ENCODE measurements at places on chromosomes 5 and 9. TPM values are rescaled to one million over a fixed set of nuclear protein-coding genes. Genes with fewer than 3 reads are reported as not detected.

HRH2 gene
- total RNA-seq = 0.05 TPM

ACTBL2 gene
- 0.06 TPM for total RNA-seq

GRCh38 chr5:174726916-174727793 lies 2.8 kb downstream of the MSX2 start:
- H3K4me1 ChIP-seq = no peaks in the 10 kb centered on the region
- H3K27ac ChIP-seq = no peak overlapping the region
- no peak overlapping the region for H3K4me3 ChIP-seq
- no peaks in the 10 kb centered on the region for H3K36me3 ChIP-seq

GRCh38 chr5:32710550-32711361 lies at the start of gene NPR3:
NPR3 (plus strand) TSS chr5:32711321; CDS start chr5:32711777, 456 bp downstream.
- peak; percentile 61 for DNase-seq
- peaks cover 8% of the 10 kb centered on the region for H3K4me1 ChIP-seq
- H3K4me3 ChIP-seq = peak within 1 kb of the TSS; percentile 39
- peak within 1 kb of the TSS; percentile 43 for H3K27ac ChIP-seq
- H3K27me3 ChIP-seq = peaks cover 5% of the 10 kb centered on the region

DNA sequence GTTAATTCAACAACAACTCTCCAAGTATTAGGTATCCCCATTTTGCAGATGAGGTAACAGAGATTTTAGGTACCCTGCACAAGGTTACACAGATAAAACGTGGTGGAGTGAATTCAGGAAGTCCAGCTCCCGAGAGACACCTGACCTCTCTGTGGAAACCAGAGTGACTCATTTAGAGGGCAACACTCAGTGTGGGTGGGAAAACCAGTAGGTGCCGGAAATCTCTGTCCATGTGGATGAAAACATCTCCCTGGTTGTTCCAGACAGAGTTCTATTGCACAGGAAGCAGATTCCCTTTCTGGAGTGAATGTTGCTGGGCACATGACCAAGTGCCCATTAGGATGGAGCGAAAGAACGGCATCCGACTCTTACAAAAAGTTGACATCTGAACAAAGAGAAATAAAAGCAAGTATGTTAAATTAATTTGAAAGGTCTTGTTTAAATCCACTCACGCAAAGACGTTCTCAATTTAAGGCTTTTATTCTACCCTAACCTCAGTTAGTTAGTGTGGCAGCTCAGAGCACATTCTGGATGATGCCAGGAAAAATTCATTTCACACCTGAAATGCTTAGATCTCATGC lies 391.9 kb upstream of the WWC1 start:
- no peak overlapping the region for H3K27ac ChIP-seq
- DNase-seq = no peak
- no peaks in the 10 kb centered on the region for H3K36me3 ChIP-seq
- H3K4me3 ChIP-seq = no peak overlapping the region
- no peaks in the 10 kb centered on the region for H3K27me3 ChIP-seq

GRCh38 chr5:582936-583635 lies 29.1 kb upstream of the CEP72 start:
- H3K36me3 ChIP-seq = no peaks in the 10 kb centered on the region
- DNase-seq = no peak

GRCh38 chr5:16866273-16866672 lies 69.8 kb downstream of the MYO10 start:
- H3K4me3 ChIP-seq = no peak overlapping the region
- H3K36me3 ChIP-seq = no peaks in the 10 kb centered on the region
- H3K27me3 ChIP-seq = no peaks in the 10 kb centered on the region
- DNase-seq = no peak
- no peak overlapping the region for H3K27ac ChIP-seq
- H3K4me1 ChIP-seq = peaks cover 17% of the 10 kb centered on the region

All from pancreas (tissue), 10 donors.